H9 (cell line): ENCODE measurements at places on chromosomes 3 and 15.

DNA sequence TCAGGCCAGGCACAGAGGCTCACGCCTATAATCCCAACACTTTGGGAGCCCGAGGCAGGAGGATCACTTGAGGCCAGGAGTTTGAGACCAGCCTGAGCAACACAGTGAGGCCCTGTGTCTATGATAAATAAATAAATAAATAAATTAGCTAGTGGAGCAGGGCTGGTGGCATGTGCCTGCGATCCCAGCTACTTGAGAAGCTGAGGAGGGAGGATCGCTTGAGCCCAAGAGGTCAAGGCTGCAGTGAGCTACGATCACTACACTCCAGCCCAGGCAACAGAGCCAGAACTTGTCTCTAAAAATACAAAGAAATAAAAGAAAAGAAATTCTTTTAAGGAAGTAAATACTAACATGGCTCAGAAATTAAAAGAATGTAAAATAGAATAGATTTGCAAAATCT lies 91.8 kb downstream of the LIPC start:
- no peak for DNase-seq

DNA sequence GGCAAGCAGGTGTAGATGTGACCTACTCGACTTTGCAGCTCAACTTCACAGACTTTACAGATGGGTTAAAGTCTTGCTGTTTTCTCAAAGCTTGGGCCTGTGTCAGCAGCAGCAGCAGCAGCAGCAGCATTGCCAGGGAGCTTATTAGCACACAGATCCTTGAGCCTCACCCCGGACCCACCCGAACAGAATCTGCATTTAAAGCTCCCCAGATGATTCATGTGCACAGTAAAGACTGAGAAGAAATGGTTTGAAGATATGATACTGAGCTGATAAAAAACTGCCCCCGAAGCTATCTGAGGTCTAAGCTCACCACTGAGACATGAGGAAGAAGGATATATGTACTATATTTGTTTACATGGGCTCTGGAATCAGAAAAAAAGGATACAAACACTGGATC lies 231.7 kb downstream of the ARPP21 start:
- DNase-seq: no peak

DNA sequence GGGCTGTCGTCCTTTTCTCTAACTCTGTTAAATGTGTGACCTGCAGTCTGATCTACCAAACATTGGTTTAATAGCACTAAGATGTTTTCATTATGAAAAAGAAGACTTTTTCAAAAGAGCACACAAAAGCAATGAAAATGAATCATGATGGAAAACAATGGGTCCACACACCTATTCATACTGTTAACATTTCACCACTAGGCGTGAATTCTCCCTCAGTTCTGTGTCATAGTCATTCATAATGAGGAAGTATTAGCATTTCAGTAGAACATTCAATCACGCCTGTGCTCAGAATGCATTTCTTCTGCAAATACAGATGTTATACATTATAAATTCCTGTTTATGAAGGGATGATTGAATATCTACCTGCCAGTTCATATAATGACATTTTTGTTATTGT lies 35.9 kb downstream of the EIF4E3 start:
- no peak for DNase-seq

DNA sequence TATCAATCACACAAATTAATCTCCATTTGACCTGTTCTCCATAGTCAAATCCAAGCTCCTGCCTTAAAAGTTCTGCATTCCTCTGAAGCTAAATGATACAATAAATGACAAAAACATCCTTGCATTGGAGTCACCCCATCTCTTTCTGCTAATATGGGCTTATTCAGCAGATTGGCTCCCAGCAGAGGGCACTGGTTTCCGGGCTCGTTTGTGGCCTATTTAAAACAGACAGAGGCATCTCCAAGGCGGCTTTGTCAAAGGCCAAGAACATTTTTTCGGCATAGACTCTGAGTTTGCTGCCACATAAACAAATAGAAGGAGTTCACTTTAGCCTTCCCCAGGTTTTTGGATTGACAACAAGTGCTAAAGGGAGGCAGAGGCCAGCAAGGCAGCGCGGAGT lies 204.4 kb upstream of the RASGRP1 start:
- DNase-seq: peak; percentile 42

DNA sequence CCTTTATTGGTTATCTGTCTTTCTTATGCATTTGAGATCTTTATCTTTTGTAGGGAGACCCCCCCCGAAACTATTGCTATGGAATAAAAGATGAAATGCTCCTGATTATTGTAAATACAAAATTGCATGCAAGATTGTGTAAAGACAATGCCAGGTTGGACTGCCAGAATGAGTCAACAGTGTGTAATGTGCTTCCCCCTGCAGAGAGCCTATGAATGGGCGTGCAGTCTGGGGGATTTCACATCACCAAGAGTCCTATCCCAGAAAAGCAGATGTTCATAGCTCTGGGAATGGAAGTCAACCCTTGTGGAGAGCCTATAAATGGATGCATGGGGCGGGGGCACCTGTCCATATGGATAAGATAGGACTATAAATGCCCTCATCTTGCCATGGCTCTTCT lies 584.3 kb downstream of the NSUN3 start:
- DNase-seq: no peak

DNA sequence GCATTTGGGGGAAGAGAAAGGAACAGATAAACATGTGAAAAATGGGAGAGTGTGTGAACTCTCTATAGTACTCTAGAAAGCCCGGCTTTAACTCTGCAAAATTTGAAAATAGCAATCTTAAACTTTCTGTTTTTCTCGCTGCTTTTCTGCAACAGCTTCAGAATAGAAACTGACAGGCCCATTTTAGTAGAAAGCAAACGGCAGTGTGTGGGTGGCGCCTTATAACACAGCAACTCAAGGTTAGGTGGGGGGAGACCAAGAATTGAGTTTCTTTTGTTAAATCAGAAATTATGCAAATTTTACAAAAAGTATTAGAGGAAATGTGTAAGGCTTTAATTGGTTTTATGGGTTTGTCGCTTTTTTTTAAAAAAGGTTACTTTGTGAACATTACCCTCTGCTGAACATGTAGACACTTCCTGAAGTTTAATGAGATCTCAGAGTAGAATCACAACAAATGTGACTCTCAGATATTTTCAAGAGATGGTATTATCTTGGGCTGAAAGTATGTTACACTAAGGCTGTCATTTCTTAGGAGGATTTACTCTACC lies 107.0 kb downstream of the PTPRG start:
- no peak for DNase-seq
